Mononuclear cell (primary cell): ENCODE measurements at places on chromosomes 7 and 10. TPM values are rescaled to one million over a fixed set of nuclear protein-coding genes. Genes with fewer than 3 reads are reported as not detected.

The MALRD1 gene
- not detected for total RNA-seq

The SPDYE6 gene
- total RNA-seq, result not detected

The ABCB4 gene
- total RNA-seq, result 7.2 TPM

The NUTM2A gene
- total RNA-seq, result 0.84 TPM

The FZD8 gene
- total RNA-seq, result 0.94 TPM

The NAT16 gene
- not detected for total RNA-seq

The PAPOLB gene
- not detected for total RNA-seq

The DLX6 gene
- total RNA-seq, result not detected

The CYP26C1 gene
- total RNA-seq, result not detected

The IGFBP1 gene
- total RNA-seq, result not detected

The MRLN gene
- not detected for total RNA-seq

The HOGA1 gene
- not detected for total RNA-seq

The CCDC172 gene
- not detected for total RNA-seq

The PNLIPRP1 gene
- total RNA-seq, result not detected
